ENCODE measurements at places on chromosomes 1 and 21. TPM values are rescaled to one million over a fixed set of nuclear protein-coding genes. Genes with fewer than 3 reads are reported as not detected.

Gene SHE
- total RNA-seq = 5.4 TPM

Gene TCP10L
- total RNA-seq = 0.79 TPM

Gene UTP11
- 38.6 TPM for total RNA-seq

Gene VASH2
- total RNA-seq = 11.6 TPM

Gene RSPH1
- 0.39 TPM for total RNA-seq

Gene MYOG
- total RNA-seq = 11.0 TPM

Gene RIIAD1
- total RNA-seq = not detected

Gene FCAMR
- total RNA-seq = not detected

Gene PFDN2
- 25.4 TPM for total RNA-seq

Gene MR1
- 9.6 TPM for total RNA-seq

Gene FMO1
- total RNA-seq = 11.9 TPM

Gene C8B
- not detected for total RNA-seq

Gene PTGS2
- total RNA-seq = 18.6 TPM

Gene BNIPL
- total RNA-seq = 37.0 TPM

Gene OR10K1
- total RNA-seq = not detected

Gene KCNK2
- total RNA-seq = 6.6 TPM

Gene CFAP57
- total RNA-seq = 0.39 TPM

Gene POLR3GL
- 11.9 TPM for total RNA-seq

All from skin of body (tissue), 3 donors.